Mesothelial cell of epicardium (in vitro differentiated cells): ENCODE measurements at places on chromosomes 1 and 21.

DNA sequence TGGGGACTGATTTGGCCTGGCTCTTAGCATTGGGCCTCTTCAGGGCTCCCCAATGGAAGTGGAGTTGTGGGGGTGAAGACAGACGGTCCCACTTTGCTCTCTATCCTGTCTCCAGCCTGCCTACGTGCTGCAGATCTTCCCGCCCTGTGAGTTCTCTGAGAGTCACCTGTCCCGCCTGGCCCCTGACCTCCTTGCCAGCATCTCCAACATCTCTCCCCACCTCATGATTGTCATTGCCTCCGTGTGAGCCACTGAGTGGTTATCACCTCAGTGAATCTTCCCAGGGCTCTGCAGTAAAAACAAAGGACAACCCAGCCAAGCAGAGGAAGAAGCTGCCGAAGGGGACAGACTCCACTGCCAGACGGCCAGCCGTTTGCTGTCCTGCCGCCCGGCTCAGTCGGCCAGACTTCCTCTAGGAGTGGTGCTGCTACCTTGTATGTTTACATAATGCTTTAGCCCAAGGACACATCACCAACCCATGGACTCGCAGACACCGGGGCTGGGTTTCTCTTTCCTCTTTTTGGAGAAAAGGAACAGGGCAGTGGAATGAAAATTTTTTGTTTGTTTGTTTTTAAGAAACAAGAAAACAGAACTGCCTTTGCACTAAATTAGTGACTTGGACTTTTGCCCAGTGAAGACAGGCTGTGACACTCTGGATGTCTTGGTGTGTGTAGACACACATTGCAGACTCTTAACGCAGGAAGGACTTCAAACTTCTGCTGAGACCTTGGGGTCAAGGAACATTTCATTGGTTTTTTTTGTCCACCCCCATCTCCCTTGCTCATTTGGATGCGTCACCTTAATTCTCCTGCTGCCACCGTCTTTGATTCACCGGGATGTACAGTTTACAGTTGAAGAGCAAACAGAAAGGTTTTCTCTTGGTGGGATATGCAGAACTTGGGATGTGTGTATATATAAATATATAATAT is 36.5 kb downstream of the ZBTB17 start:
- DNase-seq, result no peak

DNA sequence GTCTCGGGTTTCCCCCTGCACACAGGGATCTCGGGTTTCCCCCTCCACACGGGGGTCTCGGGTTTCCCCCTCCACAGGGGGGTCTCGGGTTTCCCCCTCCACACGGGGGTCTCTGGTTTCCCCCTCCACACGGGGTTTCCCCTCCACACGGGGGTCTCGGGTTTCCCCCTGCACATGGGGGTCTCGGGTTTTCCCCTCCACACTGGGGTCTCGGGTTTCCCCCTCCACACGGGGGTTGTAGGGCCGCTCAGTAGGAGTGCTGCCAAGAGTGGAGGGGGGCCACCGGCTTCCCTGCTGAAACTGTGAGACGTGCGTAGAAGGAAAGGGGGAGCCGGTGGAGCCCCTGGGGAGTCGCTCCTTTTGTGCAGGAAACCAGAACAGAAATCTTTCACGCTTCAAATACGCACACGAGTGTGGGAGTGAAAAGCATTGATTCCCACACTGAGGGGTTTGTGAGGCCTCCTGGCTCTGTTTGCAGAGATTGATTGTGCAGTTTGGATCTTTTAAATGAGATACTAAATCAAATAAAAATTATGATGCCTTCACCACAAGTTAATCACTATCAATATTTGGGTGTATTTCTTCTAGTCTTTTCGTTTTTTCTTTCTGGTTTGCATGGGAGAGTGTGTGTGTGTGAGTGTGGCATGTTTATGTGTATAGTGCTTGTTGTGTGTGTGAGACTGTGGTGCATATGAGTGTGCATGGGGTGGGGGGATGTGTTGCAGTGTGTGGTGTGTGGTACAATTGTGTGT is 54.3 kb upstream of the TRAPPC10 start:
- DNase-seq, result no peak

DNA sequence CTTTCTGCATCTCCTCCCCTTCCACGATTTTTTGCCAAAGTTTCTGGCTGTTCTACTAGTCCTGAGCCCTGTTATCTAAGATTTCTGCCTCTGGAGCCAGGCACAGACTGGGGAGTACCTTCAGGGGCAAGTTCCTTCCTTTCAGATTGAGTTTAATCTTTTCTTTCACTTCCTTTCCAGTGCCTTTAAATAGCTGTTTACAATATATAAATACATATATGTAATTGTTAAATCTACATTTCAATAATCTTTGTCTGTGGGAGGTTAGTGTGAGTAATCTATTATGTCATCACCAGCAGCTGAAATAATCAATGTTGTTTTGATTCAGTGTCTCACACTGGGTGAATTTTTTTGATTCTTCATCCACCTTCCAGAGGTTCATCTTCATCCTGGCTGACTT is 31.8 kb downstream of the DIPK1A start:
- DNase-seq, result no peak

- no peak for DNase-seq
Measured at GRCh38 chr1:55231745-55232144, 16.6 kb upstream of the USP24 start.

GRCh38 chr1:75394386-75395139 is 216.4 kb downstream of the SLC44A5 start:
- DNase-seq, result no peak

DNA sequence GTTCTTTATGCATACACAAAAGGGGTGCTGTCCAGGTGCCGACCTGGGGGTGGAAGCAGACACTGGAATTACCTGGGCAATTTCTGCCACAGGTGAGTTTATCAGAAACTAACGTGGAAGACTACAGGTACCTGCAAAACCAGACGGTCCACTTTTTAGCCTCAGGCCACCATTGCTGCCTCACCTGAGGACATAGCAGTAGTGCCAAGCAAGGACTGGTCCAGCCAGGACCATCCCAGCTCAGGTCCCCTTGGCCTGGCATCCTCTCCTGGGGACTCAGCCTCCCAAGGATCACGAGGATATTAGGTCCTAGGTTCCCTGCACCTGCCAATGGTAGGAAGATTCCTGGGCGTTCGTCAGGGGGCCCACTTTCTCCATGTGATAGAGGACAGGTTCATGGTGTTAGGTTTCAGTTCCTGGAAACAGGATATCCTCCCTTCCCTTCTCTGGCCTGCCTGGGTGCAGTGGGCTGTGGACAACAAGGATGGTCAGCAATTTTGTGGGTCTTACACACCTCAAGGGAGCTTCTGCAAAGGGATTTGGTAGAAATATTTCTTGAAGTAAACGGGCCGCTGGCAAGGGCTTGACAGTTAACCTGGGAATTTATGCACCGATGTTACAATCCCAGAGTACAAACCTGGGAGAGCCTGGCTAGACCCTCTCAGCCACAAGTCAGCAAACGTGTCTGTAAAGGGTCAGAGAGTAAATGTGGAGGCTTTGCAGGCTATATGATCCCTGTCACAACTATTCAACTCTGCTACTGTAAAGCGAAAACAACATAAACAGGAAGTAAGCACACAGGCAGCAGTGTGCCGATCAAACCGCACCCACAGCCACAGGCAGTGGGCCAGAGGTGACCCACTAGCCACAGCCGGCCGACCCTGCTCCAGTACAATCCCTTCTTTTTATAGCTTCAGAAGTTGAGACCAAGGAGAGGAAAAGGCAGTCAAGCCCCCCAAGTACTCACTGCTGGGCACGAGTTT is 71.4 kb upstream of the RAB4A start:
- no peak for DNase-seq

GRCh38 chr1:30686236-30686935 is 37.0 kb downstream of the MATN1 start:
- no peak for DNase-seq

DNA sequence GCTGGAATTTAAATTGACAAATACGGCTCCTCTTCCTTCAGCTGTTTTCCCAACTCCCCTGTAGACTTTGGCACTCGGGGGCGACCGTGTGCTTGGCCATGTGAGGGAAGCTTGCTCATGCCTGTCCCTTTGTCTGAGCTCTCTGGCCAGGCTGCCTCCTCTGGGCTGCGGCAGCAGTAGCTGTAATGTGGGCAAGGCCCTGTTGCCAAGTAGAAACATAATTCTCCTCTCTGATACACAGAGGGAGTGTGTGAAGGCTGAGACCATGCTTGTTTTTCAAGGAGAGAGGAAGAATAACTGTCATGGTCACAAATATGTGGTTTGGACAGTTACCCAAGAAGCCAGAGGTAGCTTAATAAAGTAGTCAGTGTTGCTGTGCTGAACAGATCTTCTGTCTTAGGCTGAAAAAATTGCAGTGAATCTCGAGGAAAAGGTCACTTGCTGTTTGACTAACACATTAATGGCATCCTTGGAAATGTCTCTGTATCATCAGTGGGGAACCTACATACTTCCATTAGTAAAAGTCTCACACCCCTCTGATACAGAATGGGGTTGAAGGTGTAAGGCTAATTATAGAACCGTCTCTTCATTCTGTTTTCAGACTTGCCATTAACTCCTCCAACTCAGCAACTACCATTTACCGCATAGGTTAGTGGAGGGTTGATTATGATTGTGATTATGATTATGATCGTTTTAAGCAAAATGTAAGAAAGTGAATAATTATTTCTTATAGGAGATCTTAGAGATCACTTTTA is 94.6 kb downstream of the TGFB2 start:
- DNase-seq, result no peak

- no peak for DNase-seq
Measured at GRCh38 chr1:103538226-103538625, 12.7 kb downstream of the RNPC3 start.

- DNase-seq, result no peak
Measured at GRCh38 chr1:234212764-234213657, 160.2 kb upstream of the COA6 start.

DNA sequence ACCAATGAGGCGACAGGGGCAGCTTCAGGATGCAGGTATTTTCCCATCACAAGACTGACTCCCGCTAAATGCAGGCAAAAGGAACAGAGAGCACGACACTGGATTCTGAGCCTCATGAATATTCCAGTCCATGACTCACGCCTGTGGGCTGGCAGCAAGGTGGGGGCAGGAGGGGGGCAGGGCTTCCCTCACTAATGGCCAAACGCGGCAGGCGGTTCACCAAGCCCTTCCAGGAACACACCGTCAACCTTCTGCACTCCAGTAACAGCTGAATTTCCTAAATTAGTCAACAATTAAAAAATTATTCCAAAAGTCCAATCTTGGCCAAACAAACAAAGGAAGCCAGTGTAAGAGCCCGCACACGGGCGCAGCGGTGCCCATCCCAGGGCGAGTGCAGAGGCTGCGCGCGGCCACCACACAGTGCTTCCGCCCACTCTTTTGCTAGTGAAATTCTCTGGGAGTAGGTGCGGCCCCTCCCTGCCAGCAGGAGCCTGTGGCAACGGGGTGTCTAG is 12.5 kb upstream of the GPR153 start:
- no peak for DNase-seq

GRCh38 chr1:212512816-212513559 is 80.3 kb downstream of the NENF start:
- DNase-seq, result no peak

DNA sequence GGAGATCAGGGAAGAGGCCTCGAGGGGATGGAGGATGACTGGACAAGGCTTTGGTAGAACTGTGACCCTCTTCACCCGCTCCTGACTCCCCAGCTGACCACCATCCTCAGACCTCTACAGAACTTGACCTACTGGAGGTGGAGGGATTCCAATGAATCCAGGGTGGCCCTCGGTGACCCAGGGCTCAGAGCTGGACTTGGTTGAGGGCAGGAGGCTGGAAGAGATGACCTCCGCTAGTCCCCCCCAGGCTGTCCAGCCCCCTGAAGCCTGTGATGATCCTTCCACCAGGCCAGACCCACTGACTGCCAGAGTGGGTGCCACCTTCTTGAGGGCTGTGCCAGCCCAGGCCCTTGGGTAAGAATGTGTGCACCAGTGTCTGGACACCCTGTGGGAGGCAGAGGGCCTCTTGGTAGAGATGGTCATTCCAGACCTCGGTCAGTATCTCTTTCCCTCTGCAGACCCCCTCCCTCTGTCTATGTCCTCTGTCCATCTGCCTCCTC is 44.9 kb downstream of the ATP1B1 start:
- DNase-seq, result no peak

DNA sequence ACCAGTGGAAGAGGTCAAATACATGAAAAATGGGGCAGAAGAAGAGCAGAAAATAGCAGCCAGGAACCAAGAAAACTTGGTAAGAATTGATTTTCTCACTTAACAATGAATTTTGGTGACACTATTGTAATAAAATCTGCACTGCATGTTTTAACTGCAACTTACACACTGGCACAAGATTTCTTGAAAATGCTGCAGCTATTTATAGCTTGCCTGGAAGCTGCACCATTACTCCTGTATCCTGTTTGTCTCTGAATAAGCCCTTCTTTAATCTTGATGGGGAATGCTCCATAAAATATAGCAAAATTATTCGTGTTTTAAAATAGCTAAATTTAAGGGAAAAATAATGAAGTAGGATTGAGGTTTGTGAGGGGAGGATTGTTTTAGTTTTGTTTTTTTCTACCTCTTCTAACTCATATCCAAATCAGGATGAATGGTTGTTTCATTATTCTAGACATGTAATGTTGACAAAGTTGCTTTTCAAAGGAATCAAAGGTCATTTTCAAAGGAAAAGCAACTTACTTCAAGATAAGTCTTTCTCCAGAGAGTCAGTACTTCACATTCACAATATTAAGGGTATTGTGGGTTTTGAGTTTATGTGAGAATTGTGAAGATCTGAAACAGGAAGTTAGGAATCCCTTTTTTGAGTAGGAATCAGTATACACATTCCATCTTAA is 120.9 kb downstream of the C1orf21 start:
- no peak for DNase-seq

- DNase-seq, result no peak
Measured at GRCh38 chr1:223664106-223664505, 1.4 kb downstream of the CAPN8 start.

DNA sequence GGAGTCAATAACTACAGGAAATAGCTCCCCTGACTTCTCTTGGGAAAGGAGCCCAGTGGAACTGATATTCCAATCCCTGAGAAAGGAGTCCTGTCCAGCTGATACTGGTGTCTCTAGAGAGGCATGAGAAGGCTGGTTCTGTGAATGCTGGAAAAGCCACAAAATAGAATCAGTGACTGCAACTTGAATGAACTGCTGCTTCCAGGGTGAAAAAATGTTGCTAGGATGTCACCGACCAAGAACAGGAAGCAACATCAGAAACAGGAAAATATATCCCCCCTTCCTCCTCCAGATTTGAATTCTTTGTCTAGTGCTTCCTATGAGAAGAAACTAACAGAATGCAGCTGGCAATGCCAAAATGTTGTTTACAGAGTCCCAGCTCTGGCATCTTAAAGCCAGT is 269.3 kb upstream of the LYPLAL1 start:
- no peak for DNase-seq

- DNase-seq, result no peak
Measured at GRCh38 chr1:199751506-199751905, 276.0 kb upstream of the NR5A2 start.

- DNase-seq, result no peak
Measured at GRCh38 chr1:116763116-116763786, 9.0 kb downstream of the CD2 start.
